H7 (cell line): ENCODE measurements at places on chromosomes 16 and 17.

DNA sequence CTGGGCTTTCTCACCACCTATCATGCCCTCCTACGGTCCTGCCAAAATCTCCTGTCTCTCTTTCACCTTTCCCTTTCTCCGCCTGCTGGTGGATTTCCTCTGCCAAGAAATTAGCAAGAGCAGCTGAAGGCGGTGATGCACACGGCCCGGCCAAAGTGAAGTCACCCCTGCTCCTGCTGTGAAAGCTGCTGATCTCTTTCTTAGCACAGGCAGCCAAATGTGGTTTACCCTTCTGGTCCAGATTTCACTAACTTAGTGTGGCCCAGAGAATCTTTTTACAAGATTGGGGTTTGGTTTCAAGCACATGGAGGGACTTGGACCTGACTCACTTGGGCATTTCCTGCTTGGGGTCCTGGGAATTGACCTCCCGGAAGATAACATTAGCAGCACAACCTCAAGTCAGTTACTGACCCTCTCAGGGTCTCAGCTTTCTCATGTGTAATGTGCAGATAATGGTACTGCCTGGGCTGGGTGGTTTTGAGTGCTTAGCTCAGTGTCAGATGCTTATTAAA is 155.7 kb downstream of the SOCS1 start:
- DNase-seq: peak; percentile 83

GRCh38 chr17:71632328-71632727 is 488.5 kb upstream of the SOX9 start:
- no peak for DNase-seq

DNA sequence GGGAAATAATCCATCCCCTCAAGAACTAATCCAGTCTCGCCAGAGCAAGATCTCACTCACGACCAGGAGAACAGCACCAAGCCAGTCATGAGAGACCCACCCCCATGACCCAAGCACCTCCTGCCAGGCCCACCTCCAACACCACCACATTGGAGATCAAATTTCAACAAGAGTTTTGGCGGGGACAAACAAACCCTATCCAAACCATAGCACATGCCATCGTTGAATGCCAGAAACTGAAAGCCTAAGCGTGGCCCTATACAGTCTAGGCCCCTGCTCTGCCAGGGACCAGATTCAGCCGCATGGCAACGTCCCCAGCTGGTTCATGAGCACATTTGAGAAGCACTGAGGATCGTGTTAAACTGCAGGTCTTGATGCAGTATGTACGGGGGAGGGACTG is 57.3 kb downstream of the AXIN2 start:
- no peak for DNase-seq

GRCh38 chr17:66944351-66945146 is 20.0 kb upstream of the CACNG4 start:
- no peak for DNase-seq
